ENCODE measurements at places on chromosomes 7 and 10.
A peak's percentile ranks its signal among the peaks of the same experiment; 100 is the strongest.

- no peak for DNase-seq
Measured at GRCh38 chr10:132350391-132350790, 18.4 kb downstream of the LRRC27 start.

- peak; percentile 47 for DNase-seq
Measured at GRCh38 chr7:143305423-143306070, 10.4 kb upstream of the CLCN1 start.

DNA sequence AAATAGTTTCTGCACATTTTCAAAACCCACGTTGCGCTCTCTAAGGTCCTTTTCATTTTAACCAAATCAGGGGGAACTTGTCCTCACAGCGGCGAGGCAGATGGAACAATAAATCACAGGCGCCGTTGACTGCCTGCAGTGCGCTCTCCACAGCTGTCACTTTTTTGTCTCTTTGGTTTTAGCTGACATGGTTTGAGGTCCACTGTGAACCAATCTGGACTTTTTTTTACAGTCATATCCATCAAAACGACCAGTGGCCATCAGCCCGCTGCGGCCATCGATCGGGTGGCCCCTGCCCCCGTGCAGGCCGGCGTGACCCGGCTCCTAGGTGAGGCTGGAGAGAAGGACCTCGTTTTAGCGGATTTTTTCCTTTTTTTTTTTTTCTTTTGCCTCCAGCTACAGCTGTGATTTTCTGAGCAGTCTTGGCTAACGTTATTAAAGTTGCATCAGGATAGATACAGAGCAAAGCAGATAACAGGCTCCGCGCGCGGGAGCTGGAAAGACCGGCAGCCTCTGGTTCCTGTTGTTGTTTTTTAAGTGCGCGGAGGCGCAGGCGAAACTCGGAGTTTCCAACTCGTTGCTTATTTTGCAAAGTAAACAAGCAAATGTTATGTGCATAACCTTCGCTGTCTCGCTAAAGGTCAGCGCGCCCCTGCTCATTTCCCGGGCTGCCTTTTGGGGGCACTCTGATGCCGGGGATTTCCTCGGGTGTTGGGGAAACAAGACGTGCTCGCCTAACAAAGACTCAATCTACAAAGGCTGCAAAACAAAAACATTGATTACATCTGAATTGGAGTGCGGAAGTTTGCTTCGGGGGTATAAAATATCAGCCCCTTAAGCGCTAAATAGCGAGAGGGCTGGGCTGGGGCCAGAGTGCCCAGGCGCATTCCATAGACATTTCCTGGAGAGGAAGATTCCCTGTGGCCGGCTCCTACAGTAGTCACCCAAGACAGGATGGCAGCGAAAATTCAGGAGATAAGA is 414.8 kb upstream of the MKI67 start:
- no peak for DNase-seq

DNA sequence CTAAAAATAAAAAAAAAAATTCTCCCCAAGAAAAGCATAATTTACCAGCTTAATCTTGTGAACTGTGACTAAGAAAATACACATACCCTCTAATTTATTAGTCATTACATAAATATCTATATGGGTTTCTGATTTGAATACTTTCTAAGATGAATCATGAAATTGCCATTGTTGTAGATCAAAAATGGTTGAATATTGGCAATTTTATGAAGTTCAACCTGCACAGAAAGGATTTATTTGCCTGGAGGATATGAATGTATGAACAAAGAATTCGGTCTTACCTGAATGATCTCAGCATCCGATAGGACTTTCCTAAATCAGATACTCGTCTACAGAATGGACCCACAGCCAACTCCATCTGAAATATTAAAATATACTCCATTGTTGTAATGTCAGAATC is 61.5 kb downstream of the HBP1 start:
- DNase-seq: no peak

GRCh38 chr7:43653891-43654504 is 71.1 kb downstream of the STK17A start:
- no peak for DNase-seq

GRCh38 chr10:102444851-102445250 is 6.5 kb downstream of the C10orf95 start:
- no peak for DNase-seq

DNA sequence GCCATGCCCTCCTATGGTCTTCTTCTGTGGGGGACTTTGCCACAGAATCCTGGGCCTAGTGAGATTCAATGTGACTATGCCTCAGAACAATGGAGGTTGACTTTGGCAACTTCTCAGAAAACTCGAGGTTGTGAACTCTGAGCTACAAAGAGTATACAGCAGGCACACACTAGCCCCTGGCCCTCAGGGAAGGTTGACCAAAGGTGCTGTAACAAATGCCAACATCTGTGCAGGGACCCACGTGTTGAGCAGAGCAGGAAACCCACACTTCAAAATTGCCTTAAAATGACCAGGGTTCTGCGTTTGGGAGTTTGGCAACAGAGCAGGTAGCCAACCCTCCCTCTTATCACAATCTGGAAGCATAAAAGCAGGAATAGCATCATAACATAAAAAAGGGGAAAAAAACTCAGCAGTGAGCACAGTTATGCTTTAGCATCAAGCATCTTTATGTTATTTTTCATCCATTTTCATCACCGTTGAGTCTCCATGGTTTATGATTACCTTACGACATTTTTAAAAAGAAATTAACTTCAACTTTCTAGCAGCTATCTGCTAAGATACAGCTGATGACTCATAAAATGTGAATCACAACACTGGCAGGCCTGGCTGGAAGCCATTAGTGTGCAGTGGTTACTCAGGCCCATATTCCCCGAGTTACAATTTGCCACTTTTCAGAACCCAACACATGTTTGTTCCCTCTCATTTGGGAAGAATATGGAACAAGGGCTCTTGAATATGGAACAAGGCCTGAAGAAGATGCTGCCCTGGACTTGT is 11.1 kb downstream of the PRLHR start:
- no peak for DNase-seq

Data from T-helper 1 cell (primary cell).